ENCODE measurements at places on chromosomes 12 and 14.

DNA sequence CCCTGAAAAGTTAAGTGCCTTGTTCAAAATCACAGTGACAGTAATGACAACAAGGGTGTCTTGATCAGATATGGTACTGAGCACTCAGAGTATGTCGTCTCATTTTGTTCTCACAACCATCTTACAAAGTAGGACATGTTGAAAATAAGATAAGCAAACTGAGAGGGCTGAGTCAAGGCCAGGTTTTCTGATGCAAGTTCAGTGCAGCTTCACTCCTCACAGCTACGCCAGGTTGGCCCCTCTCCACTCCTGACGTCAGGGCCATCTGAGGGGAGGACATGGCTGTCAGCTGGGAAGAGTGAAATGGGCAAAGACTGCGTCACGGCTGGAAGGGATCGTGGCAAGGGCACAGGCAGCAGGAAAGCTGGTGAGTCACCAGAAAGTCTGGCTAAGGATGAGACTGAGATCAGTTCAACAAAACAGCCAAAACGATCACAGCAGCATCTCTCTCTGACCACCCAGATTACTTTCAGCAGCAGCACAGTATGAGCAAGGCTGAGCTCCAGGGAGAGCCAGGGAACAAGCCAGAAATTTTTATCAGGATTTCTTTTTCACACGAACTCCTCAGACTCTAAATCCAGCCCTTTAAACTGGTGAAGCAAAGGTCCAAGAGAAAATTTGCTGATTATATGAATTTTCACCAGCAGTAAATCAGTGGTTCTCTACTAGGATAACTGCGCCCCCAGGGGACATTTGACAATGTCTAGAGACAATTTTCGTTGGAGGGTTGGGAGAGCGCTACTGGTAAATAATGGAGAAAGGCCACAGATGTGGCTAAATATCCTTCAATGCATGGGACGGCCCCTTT is 297.9 kb upstream of the AMIGO2 start:
- DNase-seq = peak; percentile 99

DNA sequence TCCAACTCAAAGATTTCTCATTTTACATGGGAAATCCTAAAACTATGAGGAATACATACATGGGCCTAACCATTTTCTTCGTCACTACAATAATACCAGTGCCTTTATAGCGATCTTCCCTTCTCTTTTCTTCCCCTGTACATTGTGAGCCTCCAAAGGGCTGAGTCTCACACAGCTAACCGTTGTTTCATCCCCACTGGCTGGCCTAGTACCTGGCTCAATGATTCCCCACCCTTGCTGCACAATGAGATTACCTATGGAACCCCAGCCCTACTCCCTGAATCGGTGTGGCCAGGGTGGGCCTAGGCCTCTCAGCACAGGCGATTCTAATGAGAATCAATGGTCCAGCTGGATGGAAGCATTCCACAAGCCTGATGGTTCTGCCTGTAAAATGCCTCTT is 16.1 kb downstream of the PPTC7 start:
- DNase-seq = no peak

GRCh38 chr14:67622675-67623074 is 3.0 kb downstream of the ARG2 start:
- peak; percentile 80 for DNase-seq

GRCh38 chr14:24256960-24257359 is 6.0 kb downstream of the TGM1 start:
- no peak for DNase-seq

GRCh38 chr14:59537476-59537875 is 39.1 kb downstream of the CCDC175 start:
- no peak for DNase-seq

GRCh38 chr14:60067882-60068281 is 23.8 kb upstream of the PCNX4 start:
- DNase-seq = no peak

DNA sequence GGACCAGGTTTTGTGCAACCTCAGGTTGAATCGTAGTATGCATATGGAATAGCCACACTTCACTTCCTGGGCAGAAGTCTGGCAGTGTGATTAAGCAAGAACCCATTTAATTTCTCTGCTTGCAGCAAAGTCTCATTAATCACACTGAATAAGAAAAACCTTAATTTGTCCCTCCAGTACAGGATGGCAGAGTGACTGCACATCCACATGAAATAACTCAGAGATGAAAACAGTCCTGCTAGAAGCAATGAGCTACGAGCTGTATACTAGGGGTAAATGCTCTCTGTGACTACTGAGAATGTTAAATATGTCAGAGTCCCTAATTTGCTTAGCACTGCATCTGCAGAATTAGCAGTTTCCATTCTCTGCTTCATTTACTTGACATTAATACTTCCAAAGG is 88.9 kb downstream of the ACSS3 start:
- DNase-seq = no peak

DNA sequence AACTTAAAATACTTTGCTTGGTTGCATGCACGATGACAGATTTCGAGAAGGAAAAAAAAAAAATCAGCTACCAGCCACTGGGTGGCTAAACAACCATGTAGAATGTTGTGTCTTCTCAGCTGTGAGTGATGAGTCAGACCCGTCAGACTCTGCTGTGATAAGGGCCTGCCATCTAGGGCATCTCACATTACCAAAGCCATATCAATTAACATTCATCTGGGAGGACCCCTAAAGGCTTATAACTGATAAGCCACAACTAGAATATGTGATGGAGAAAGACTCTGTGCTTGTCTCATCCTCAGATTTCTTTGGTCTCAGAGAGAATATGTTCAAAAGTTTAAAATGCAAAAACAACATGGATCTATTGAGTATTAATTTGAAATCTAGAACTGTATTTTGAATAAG is 111.5 kb downstream of the PAX9 start:
- peak; percentile 17 for DNase-seq

- no peak for DNase-seq
These were observed 83.8 kb downstream of the TTC8 start for GRCh38 chr14:88908216-88908615.

DNA sequence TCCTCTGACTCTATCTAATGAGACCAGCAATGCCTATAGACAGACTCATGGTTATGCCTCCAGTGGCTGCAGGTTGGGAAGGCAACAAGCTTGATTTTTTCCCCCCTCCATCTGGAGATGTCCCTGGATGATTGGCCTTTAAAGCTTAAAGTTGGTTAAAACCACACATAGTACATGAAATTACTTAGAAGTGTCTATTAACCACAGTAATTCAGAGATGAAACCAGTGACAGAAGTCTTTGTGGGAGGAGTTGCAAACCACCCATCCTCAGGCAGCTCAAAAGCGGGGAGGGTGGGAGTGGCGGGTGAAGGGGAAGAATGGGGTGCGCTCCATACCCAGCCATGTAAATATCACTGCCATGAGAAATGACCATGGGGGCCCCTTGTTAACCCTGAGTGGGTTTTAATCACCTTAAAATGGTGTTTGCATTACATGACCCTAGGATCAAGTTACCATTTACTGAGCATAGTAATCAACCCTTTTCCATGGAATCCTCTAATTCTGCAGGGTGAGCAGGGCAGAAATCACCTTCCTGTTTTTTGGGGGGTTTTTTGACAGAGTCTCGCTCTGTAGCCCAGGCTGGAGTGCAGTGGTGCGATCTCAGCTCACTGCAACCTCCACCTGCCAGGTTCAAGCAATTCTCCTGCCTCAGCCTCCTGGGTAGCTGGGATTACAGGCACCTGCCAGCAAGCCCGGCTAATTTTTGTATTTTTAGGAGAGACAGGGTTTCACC is 133.5 kb downstream of the FOXN3 start:
- DNase-seq = no peak

DNA sequence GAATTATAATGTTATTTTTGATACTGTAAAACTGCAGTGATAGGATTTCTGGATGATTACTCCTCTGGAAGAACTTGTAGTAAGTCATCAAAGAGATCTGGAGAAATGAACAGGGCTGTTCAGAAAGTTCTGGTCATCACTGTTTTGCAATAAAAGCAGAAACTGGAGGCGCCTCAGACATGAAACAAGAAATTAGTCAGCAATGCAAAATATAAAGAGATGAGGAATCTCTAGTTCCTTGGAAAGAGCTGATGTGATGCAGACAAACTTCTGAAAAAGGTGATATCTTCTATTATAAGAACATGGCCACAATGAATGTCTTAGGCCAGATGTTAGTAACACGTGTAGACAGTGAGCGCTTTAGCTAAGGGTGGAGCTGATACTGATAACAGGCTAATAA is 9.5 kb downstream of the ACIN1 start:
- peak; percentile 36 for DNase-seq

DNA sequence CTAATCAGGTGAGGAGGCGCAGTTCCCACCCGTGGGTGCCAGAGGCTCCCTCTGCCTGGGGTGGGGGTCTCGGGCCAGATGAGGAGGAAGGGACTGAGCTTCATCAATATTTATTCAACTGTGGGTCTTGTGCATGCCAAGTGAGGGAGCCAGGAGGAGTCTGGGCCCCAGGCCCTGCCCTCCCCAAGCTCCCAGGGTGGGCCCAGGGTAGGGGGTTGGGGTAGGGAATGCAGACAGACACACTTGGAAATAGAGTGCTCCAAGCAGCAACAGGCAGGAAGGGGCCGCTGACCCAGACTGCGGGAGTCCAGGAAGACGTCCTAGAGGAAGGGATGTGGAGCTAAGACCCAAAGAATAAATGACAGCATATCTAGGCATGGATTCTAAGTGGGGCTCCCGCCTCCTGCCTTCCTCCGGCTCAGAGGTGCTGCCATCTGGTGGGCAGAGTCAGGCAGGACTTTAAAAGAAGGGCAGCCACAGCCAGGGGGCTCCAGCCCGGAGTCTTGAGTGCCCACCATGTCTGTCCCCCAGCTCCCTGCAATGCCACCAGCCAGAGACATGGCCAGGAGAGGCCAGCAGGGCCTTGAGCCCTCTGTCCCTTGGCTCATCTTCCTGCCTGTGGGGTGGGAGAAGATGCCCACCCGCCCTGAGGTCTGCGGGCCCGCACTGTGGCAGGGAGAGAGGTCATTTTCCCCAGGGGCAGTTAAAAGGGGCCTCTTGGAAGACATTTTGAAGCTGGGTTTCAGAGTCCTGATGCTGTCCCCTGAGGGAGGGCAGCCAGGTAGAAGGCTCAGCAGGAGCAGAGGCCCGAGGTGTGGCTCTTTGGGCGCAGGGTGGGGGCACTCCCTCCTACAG is 70.1 kb downstream of the PHETA1 start:
- no peak for DNase-seq

GRCh38 chr12:56628671-56629458 is 1.3 kb downstream of the BAZ2A start:
- DNase-seq = peak; percentile 64

GRCh38 chr14:93749076-93749420 is 39.2 kb downstream of the PRIMA1 start:
- DNase-seq = no peak

- DNase-seq = no peak
These were observed 426.1 kb downstream of the SOX5 start for GRCh38 chr12:23523339-23523738.

GRCh38 chr14:22583994-22584393 is 5.0 kb downstream of the DAD1 start:
- DNase-seq = no peak

GRCh38 chr12:64656429-64656828 is 46.1 kb downstream of the RASSF3 start:
- DNase-seq = no peak

- peak; percentile 82 for DNase-seq
These were observed 67.9 kb downstream of the FAR2 start for GRCh38 chr12:29216797-29217575.

DNA sequence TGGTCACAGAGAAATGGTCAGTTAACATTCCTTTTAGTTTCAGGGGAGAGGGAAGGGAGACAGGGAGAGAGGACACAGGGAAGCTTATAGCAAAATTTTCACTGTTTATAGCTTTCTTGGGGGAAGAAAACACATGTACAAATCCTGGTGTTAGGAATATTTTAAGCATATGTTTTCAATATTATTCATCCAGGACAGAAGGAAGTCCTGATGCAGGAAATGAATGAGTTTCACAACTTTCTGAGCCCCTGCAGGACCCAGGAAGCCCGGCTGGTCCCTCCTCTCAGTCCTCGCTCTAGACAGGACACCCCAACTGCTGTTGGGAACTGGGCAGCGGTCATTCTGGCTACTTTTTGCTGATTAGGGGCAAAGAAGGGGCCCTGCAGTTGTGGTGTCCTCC is 71.1 kb upstream of the ZDHHC17 start:
- DNase-seq = no peak

DNA sequence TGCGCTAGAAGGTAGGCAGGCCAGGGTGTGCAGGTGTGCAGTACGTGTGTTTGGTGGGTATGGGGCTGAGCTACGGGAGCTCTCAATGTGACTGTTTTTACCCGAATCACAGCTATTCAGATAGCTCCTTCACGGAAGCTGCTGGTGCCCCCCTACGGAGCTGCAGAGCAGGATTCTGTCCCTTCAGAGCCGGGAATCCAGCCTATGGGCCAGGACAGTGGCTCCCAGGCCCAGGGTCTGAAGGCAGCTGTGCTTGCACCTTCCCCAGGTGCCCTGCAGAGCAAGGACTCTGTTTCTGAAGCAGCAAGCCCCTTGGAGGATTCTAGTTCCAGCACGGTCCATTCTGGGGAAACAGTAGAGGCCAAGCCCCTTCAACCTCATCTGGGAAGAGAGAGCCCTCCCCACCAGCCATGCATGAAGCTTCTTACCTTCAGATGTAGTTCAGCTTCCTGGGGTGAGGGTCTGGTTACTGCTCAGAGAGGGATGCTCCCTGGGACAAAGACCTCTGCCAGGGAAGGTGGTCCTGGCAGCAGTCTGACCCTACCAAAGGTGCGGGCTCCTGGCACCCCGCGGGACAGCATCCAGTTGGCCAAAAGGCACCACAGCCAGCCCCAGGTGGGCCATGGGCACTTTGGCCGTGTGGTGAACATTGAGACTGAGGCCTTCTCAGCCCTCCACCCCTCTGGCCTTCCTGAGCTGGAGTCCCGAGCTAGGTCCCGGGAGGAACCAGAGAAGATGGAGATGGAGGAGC is 29.1 kb downstream of the PLEKHH1 start:
- no peak for DNase-seq

GRCh38 chr12:27913999-27914614 is 58.4 kb downstream of the PTHLH start:
- DNase-seq = no peak

GRCh38 chr14:85438481-85438942 is 91.4 kb upstream of the FLRT2 start:
- DNase-seq = no peak

DNA sequence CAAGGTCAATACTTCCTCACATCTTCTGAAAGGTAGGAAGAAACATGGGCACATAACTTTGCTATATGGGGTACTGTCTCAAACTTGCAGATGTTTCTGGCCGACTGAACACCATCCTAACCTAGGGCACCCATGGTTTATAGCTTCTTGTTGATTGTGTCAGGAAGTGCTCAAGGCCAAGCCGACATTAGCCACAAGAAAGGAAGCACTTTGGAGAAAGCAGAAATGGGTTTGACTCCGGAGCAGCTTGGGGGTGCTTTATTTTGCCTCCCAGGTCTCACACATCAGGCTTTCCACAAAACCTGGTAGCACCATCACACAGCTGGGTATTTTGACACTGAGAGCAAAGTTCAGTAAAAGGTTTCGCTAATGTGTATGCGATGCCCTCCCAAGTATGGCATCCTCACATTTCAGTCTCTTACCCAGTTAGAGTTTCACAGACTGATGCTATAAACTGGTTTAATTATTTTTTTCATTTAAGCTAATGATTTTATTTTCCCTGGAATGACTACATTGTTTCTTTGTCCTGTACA is 25.2 kb upstream of the BHLHE41 start:
- no peak for DNase-seq

All from stromal cell of bone marrow (primary cell).